ENCODE measurements at places on chromosomes 2 and 18.

GRCh38 chr18:75418293-75419005, 9.1 kb downstream of the SMIM21 start:
- no peak for DNase-seq

GRCh38 chr2:44705876-44706480, 235.5 kb upstream of the SIX3 start:
- no peak for DNase-seq

DNA sequence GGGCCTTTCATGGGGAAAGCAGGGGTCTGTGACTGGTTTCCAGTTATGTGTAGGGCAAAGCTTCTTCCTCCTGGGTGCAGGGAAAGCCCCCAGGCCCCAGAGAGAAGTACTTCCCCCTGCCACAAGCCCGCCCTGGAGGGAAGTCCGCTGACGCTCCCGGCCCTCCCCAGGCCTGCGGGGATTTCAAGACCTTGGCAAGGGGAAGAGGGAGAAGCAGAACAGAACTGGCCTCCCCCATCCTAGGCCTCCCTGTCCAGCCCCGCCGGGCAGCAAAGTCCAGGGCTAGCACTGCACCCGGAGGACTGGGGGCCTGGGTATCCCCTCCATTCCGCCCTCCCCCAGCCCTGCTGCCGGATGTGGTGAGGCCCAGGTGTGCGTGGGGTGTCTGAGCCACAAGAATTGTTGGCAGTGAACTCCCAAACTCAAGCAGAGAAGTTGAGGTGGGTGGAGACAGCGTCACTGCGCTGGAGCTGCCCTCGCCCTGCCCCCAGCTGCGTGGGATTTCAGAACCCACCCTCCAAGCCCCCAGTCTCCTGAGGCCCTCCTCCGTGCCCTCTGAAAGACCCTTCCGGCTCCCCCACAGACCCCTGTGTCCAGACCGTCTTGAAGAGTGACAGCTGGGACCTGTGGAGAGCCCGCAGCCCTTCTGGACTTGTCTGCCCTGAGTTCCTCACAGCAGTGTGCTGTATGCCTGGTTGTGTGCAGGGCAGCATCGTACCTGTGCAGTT, 1.1 kb upstream of the DUSP2 start:
- no peak for DNase-seq

GRCh38 chr2:233256048-233256447, 4.6 kb downstream of the ATG16L1 start:
- no peak for DNase-seq

GRCh38 chr2:15154297-15154696, 406.8 kb downstream of the NBAS start:
- no peak for DNase-seq

DNA sequence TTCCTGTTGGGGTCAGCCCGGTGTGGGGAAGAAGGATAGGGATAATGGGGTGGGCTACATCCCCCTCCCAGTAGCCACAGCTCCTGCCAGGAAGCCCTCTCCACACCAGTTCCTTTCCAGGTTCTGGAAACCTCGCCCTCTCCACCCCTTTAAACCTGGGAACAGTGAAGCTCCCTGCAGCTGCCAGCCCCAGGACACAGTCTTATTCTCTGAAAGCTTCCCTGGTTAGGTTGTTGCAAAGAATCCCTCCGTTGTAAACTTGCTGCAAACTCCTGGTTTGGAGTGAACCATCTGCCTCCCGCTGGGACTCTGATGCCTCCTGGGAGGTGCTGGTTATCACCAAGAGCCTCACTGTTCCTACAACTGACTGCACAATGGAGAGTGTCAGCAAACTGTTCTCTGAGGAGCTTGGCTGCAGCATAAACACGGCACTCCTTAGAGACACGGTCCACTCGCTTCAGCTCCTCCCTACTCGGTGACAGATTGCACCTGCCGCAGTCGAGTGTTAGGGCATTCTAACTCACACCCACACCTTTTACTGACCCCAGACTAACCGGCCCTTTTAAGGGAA, 261.8 kb upstream of the RAB6C start:
- DNase-seq, result peak; percentile 36

GRCh38 chr2:1992280-1992679, 248.0 kb upstream of the PXDN start:
- no peak for DNase-seq

DNA sequence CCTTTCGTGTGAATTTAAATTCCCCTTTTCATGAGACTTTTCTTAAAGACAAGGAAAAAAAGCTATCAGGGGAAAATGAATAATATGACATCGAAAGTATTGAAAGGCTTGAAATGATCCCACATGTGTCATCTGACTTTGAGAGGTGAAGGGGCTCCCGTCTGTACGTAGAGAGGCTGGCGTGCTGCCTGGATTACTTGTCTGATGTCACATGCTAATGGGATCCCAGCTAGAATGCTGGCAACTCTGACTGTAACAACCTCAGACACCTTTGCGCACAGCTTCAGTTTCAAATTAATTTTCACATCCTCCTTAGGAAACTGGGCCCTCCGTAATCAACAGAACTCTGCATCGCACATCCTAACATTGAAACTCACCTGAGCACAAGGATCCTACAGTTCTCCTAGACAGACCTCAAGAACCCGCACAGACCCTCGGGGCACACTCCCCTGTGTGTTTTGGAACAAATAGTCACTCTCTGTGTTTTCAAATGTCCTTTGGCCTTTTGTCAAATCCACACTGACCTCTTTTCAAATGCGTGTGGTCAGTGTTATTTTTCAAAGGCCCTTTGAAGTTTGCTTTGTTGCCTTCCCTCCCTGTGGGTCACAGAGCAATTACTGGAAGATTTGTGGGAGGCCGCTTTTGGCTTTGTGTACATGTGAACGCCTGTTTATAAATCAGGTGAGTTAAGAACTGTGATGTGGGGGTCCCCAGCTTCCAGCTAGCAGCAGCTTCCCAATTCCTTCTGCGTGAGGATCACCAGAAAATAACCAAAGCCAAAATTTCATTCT, 65.9 kb downstream of the IL1R2 start:
- DNase-seq, result no peak

GRCh38 chr2:52658598-52658997, 1109.0 kb upstream of the CHAC2 start:
- no peak for DNase-seq

Data from NCI-H526 (cell line).